ENCODE measurements at places on chromosomes 5 and 9.

GRCh38 chr9:33946779-33947535 lies 101.7 kb downstream of the UBAP2 start:
- no peak for DNase-seq

- no peak for DNase-seq
Measured at GRCh38 chr9:26324786-26325443, 567.7 kb downstream of the CAAP1 start.

DNA sequence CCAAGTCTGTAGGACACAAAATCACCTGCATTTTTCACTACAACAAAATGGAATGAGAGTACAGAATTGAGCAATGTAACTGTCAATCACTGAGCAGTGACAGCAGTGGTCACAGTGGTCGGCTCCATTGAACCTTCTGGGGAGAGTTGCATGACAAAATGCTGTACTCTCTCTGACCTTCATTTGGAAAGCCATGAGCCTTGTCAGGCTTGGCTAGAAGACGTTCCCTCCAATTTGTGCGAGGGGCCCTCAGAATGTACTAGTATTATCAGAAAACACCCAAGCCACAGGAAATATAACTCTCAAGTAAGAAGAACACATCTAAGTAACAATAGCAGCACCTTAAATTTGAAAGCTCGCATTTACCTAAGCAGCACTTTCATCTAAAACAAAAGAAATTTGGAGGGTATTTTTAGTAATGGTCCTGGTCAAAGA lies 425.6 kb upstream of the MEF2C start:
- no peak for DNase-seq

DNA sequence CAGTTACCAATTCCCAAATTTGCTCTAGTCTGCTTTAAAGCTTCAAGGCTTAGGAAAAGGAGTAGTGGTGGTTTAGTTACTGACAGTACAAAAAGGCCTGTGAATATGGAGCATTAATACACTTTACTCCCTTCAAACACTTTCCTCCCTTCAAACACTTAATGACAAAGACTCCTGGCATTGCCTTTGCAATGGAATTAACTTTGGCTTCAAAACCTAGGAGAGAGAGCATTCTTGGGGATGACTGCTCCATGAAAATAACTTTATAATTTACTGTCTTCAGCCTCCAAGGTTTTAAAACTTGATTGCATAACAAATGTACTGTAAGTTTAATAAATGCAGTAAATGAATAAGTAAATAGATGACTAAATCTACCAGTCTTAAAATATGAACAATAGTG lies 185.6 kb downstream of the TRPM3 start:
- DNase-seq = no peak

All from activated CD8-positive, alpha-beta memory T cell treated with anti-CD3 and anti-CD28 coated beads for 48 hours (primary cell).